Cerebellum (tissue), 4 donors: ENCODE measurements at places on chromosomes 7 and 10. TPM values are rescaled to one million over a fixed set of nuclear protein-coding genes. Genes with fewer than 3 reads are reported as not detected.

Gene CCZ1B
- 132 TPM for total RNA-seq

Gene PRPS1L1
- total RNA-seq = not detected

DNA sequence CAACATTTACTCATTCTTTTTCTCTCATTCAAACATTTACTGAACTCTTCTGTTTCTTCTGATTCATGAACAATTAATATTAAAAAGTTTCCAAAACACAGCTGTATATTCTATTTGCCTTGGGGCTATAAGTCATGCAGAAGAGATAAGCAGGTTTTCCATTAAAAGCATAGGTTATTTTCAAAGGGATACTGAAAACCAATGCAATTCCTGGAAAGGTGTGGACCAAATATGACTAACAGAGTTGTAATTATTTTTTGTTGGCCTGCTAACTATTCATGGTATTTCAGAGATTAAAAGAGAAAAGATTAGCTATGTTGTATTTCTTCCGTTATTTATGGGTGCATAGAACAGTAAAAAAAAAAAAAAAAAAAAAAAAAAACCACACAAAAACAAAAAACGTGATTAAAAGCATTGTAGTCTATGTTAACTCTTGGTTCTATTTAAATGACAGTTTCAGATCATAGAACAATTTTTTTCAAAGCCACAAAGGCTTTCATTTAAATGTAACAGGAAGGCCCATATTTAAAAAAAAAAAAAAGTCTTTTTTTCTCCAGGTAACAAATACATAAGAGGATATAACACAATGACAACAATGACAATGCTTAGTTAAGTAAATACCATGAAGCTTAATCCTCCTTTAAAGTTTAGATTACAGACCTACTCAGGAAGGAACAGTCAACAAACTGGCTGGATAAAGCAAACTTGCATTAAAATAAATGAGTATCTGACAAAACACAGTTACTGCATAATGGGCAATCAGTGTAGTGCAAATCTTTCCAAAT lies 1042.9 kb downstream of the GATA3 start:
- no peak for DNase-seq

DNA sequence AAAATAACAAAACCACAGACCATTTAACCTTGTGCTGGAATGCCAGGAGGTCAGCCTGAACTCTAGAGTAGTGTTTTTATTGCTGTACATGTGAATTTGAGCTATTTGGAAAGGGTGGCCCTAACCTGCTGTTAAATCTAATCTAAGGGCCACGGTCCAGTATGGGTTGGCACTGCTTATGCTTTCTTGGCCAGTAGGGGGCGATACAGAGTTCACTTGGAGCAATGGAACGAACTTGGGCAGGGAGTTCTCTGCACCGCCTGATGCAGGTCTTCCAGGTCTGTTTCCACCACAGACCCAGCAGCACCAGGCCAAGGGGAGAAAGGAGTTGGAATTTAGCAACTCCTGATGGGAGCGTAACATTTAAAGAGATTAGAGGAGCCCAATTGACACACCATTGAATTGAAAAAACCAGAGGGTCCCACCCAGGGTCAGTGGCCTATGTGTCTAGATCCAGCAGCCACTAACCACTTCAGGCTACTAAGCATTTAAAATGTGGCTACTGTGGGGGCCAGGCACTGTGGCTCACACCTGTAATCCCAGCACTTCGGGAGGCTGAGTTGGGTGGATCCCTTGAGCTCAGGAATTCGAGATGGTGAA lies 75.7 kb upstream of the EFCAB10 start:
- DNase-seq = no peak

DNA sequence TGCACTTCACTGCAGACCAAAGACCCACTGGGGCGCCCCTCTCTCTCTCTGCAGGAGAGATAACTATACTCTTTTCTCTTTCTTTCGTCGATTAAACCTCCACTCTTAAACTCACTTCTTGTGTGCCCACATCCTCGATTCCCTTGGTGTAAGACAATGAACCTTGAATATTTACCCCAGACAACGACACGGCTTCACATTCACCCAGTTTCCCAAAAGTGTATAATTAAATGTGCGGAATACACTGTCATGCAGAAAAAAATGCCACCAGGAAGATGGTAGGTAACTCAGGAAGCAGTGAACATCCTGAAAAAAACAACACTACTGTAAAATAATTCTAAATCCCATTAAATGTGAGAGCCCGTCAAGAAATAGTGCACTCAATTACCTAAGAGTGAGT lies 882.2 kb downstream of the TYW1 start:
- no peak for DNase-seq

- DNase-seq = no peak
Observed at GRCh38 chr7:142835487-142835886, 19.4 kb upstream of the EPHB6 start.

DNA sequence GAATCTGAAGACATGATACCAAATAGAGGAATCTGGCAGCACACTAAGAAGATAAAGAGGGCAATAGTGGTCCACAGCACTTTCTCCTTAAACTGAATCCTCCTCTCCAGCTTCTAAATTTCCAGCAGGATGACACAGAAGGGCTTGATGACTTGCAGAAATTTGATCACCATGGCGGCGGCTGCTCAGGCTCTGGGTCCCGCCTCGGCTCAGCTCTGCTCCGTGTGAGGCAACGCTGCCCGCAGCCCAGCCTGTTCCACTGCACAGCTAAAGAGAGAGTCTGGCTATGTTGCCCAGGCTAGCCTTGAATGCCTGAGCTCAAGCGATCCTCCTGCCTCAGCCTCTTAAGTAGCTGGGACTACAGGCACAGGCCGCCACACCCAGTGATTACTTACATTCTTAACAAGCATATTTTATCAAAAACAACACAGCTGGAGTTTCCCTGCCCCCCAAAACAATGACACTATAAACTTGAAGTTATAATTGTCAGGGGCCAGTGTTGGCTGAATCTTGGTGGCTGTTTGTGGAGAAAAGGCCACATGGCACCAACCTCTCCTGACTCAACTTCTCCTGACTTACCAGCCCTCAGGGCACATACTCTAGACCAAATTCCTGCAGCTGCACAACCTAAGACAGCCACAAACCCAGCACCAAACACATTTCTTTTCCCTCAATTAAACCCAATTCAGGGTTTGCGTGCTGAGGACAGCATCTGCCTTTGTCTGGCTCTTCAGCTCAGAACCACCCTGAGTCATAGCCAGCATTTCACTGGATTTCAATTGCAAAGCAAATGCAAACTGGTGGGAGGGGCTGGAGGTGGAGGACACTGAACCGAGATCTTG lies 11.6 kb upstream of the TNPO3 start:
- DNase-seq = no peak

- DNase-seq = no peak
Observed at GRCh38 chr10:57472823-57473619, 794.7 kb downstream of the IPMK start.
